ENCODE measurements at places on chromosomes 6 and 20. TPM values are rescaled to one million over a fixed set of nuclear protein-coding genes. Genes with fewer than 3 reads are reported as not detected.

Gene RAET1E
- not detected for total RNA-seq

Gene RBBP8NL
- total RNA-seq: not detected

Gene TFAP2A
- not detected for total RNA-seq

Gene NHLRC1
- 0.29 TPM for total RNA-seq

Gene ERGIC3
- 149 TPM for total RNA-seq

Gene GNMT
- total RNA-seq: 0.71 TPM

Gene PLCG1
- 448 TPM for total RNA-seq

Gene RBM24
- not detected for total RNA-seq

Gene BMP2
- not detected for total RNA-seq

Gene SRC
- 5.3 TPM for total RNA-seq

Gene SLC17A9
- total RNA-seq: 2.5 TPM

Gene TREM2
- not detected for total RNA-seq

Gene MEI4
- not detected for total RNA-seq

Gene MAP7
- total RNA-seq: 1.4 TPM
